Spleen (tissue), 13 donors: ENCODE measurements at places on chromosomes 6 and 20.

DNA sequence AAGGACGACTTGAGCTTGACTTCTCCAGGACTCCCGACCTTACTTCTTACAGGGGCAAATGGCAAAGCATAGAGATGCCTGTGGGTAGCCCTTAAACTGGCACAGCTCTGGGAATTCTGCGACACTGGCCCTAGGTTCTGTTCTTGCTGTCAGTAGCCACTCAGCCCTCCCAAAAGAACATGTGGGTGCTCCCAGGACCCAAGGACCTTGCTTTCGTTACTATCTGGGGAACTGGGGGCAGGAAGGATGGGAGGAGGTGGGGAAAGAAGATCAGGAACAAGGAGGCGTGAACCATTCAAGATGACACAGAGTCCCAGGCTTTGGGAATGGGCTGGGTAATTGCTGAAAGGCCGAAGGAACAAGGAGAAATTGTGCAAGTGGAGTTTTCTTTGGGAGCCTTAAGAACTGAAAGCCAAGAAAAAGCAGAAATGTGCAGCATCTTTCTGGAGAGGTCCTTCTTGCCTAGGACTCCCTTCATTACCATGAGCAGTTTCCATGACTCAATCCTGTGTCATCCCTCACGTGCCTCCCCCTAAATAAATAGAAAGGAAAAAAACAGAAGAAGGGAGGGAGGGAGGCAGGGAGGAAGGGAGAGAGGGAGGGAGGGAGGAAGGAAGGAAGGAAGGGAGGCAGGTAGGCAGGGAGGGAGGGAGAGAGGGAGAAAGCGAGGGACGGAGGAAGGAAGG is 284.6 kb upstream of the FOXQ1 start:
- H3K36me3 ChIP-seq = no peaks in the 10 kb centered on the region
- H3K4me3 ChIP-seq = no peak overlapping the region
- H3K4me1 ChIP-seq = no peaks in the 10 kb centered on the region
- DNase-seq = no peak
- H3K27me3 ChIP-seq = no peaks in the 10 kb centered on the region

DNA sequence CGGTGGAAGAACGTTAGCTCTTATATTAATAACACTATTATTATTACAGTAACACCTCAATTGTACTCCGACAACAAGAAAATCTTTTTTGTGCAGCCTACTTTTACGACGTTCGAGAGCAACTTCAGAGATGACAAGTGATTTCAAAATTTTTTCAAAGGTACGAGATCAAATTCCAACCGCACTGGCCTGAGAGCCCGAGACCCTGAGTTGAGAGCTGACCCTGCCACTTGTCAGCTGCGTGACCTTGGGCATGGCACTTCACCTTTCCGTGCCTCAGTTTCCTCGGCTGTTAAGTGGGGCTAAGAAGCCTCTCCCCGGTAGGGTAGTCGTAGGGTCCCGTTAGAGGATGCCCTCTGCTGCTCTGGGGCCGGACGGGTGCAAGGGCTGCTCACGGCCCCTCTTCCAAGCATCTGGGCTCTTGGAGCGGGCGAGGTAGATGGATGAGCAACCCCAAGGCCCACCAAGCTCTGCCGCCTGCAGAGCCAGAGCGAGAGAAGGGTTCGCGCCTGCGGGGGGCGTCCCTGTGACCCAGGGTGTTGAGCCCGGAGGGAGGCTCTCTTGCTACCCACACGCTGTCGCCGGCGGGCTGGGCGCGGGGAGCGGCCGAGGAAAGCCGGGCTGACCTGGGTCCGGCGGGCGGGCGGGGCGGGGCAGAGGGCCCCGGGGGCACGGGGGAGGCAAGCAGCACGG is 510 bp downstream of the NDRG3 start:
- no peaks in the 10 kb centered on the region for H3K27me3 ChIP-seq
- H3K4me3 ChIP-seq = peak overlapping the region; percentile 86
- DNase-seq = no peak

DNA sequence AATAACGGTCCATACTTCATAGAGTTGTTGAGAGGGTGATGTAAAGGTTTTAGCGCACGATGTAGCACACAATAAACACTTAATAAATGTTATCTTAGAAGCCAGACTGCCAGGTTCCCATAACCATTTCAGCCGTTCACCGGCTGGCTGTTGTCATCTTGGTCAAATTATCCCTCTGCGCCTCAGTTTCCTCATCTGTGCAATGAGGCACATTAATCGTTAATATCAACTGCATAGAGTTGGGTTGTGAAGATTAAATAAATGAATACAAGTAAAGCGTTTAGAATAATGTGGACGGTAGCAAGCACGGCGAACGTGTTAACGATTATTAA is 432 bp upstream of the PSMF1 start:
- peak overlapping the region; percentile 91 for H3K27ac ChIP-seq
- peak overlapping the region; percentile 99 for H3K4me3 ChIP-seq
- no peak for DNase-seq
- H3K4me1 ChIP-seq = peaks cover 48% of the 10 kb centered on the region
- peaks cover 19% of the 10 kb centered on the region for H3K36me3 ChIP-seq

DNA sequence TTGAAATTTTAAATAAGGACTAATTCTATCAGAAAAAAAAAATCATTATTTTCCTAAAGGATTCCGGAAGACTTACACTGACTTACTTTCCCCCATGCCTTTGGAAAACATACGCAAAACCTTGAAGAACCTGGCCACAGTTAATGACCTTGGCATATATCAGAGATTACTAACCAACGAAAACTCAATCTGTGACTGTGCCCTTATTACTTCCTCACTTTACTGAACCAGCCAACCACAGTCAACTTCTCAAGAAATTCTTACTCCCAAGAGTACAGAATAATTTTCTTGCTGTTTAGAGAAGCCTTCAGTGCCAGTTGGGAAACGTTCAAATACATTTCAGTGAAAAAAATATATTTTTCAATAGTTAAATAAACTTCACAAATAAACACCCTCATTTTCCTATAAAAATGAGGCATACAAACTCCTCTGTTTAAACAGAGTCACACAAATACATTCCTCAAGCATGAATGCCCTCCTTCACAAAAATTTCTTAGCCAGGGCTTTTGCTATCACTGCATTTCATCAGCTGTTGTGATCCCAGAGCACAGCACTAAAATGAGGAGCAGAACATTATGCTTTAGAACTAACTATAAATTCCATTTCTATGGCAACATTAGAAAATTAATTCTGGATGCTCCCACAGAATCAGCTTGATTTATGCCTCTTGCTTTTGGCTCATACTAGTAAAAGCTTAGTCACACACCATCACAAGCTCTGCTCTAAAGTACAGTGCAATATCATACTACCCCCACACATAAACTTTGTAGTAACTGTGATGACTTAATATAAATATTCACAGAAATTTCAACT is 117.6 kb downstream of the DST start:
- H3K27me3 ChIP-seq = no peaks in the 10 kb centered on the region
- no peak overlapping the region for H3K27ac ChIP-seq
- H3K36me3 ChIP-seq = no peaks in the 10 kb centered on the region
- no peak for DNase-seq

GRCh38 chr20:59821201-59821600 is 112.2 kb downstream of the SYCP2 start:
- H3K4me1 ChIP-seq = peaks cover 5% of the 10 kb centered on the region
- H3K36me3 ChIP-seq = no peaks in the 10 kb centered on the region
- no peaks in the 10 kb centered on the region for H3K27me3 ChIP-seq

GRCh38 chr6:37242429-37243052 is 15.0 kb upstream of the TBC1D22B start:
- H3K27ac ChIP-seq = peak overlapping the region; percentile 43
- no peak overlapping the region for H3K4me3 ChIP-seq
- no peak for DNase-seq
- no peaks in the 10 kb centered on the region for H3K36me3 ChIP-seq

- H3K27me3 ChIP-seq = no peaks in the 10 kb centered on the region
- H3K27ac ChIP-seq = no peak overlapping the region
- DNase-seq = no peak
- H3K4me1 ChIP-seq = no peaks in the 10 kb centered on the region
Observed at GRCh38 chr6:8494730-8495129, 59.4 kb upstream of the SLC35B3 start.

GRCh38 chr6:36594816-36595643 is 868 bp downstream of the SRSF3 start:
- peaks cover 36% of the 10 kb centered on the region for H3K36me3 ChIP-seq
- H3K4me1 ChIP-seq = peaks cover 61% of the 10 kb centered on the region
- H3K27me3 ChIP-seq = no peaks in the 10 kb centered on the region
- peak overlapping the region; percentile 86 for H3K4me3 ChIP-seq
- peak overlapping the region; percentile 100 for H3K27ac ChIP-seq
- no peak for DNase-seq

GRCh38 chr6:55410674-55411073 is 83.4 kb downstream of the GFRAL start:
- no peak overlapping the region for H3K4me3 ChIP-seq
- no peaks in the 10 kb centered on the region for H3K36me3 ChIP-seq
- DNase-seq = no peak

DNA sequence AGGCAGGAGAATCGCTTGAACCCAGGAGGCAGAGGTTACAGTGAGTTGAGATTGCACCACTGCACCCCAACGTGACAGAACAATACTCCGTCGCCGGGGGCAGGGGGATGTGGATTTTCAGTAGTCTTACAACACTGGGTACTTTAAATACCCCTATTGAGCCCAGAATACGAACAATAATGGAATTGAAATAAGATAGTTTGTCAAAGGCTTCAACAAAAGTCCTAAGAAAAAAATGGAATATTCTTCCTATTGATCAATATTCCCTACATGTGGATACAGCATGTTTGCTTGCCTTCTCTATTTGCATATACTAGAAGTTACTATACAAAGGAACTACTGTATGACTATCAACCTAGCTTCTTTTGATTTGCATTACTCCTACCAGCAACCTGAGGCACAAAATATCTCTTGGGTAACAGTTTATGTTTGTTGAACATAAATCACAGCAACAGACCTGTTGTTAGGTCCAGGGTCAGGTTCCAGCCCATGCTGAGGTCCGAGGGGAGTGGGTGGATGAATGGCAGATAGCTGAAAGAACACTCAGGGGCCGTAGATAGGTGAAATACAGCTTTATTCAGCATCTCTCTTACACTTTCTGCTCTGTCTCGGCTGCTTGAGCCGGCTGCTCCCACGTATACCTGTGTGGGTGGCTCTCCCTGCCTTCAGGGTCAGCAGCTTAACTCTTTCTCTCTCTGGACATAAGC is 23.8 kb downstream of the MAN1A1 start:
- H3K4me3 ChIP-seq = no peak overlapping the region
- no peak overlapping the region for H3K27ac ChIP-seq
- H3K27me3 ChIP-seq = no peaks in the 10 kb centered on the region

- peaks cover 14% of the 10 kb centered on the region for H3K4me1 ChIP-seq
- no peak overlapping the region for H3K27ac ChIP-seq
- H3K4me3 ChIP-seq = no peak overlapping the region
- H3K27me3 ChIP-seq = no peaks in the 10 kb centered on the region
- H3K36me3 ChIP-seq = no peaks in the 10 kb centered on the region
Observed at GRCh38 chr6:108263371-108263770, 2.5 kb upstream of the SNX3 start.

GRCh38 chr6:147879031-147879580 is 370.6 kb downstream of the SAMD5 start:
- DNase-seq = no peak
- no peak overlapping the region for H3K4me3 ChIP-seq
- no peaks in the 10 kb centered on the region for H3K27me3 ChIP-seq
- H3K36me3 ChIP-seq = no peaks in the 10 kb centered on the region
